NCI-H69 (cell line): ENCODE measurements at places on chromosomes 7 and 10.

DNA sequence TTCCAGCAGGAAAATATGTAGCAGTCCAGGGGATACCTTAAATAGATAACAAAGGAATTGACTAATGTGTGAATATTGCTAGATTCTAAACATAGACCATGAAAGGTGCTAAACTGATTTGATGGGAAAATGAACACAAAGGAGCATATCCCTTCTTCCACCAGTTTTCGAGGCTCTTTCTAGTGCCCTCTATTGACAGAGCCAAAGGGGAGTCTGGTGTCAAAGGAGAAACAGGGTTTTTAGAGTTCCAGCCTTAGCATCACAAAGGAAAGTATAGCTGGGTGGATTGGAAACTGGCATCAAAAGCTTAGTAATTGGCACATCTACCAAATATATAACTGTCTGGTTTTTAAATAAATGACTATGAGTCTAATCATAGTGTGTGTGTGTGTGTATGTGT is 636.8 kb downstream of the ETV1 start:
- no peak for DNase-seq

GRCh38 chr10:689452-690371 is at the start of gene DIP2C:
Gene DIP2C (minus strand): TSS chr10:689668. CDS start chr10:689578, 90 bp downstream.
- DNase-seq: peak; percentile 79

GRCh38 chr7:158424531-158424930 is 163.1 kb downstream of the PTPRN2 start:
- no peak for DNase-seq

GRCh38 chr10:131651674-131652437 is 249.0 kb upstream of the PPP2R2D start:
- DNase-seq: no peak

DNA sequence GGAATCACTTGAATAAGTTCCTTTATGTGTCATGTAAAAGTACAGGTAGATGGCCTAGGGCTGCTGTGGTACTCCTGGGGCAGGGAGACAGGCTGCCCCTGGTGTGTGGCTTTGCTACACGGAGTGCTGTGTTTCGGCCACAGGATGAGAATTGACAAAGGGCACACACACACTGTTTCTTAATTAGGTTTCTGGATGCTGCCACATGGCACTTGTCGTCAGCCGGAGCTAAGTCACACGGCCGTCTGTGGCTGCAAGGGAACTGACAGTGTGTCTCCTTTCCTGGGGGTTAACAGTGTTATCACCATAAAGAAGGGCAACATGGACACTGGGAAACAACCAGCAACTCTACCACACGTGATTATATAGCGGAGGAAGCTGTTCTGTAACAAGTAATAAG is 55.7 kb upstream of the CREB5 start:
- DNase-seq: peak; percentile 77
